Vagina (tissue), 2 donors: ENCODE measurements at places on chromosomes 6 and 20.

GRCh38 chr20:18377896-18378481 is 88.8 kb downstream of the DZANK1 start:
- DNase-seq: no peak

GRCh38 chr6:169530752-169531123 is 171.1 kb downstream of the WDR27 start:
- no peak for DNase-seq

GRCh38 chr6:99471638-99472037 is 43.6 kb downstream of the USP45 start:
- no peak for DNase-seq

GRCh38 chr6:126784161-126784790 is 334.2 kb upstream of the RSPO3 start:
- no peak for DNase-seq

GRCh38 chr6:89966228-89966544 is 71.9 kb downstream of the GJA10 start:
- no peak for DNase-seq

- DNase-seq: no peak
Measured at GRCh38 chr20:653590-654416, 803 bp upstream of the SRXN1 start.

GRCh38 chr6:138546733-138547185 is 47.5 kb upstream of the NHSL1 start:
- DNase-seq: no peak

- DNase-seq: no peak
Measured at GRCh38 chr20:49268600-49269365, 9.1 kb downstream of the ZNFX1 start.

DNA sequence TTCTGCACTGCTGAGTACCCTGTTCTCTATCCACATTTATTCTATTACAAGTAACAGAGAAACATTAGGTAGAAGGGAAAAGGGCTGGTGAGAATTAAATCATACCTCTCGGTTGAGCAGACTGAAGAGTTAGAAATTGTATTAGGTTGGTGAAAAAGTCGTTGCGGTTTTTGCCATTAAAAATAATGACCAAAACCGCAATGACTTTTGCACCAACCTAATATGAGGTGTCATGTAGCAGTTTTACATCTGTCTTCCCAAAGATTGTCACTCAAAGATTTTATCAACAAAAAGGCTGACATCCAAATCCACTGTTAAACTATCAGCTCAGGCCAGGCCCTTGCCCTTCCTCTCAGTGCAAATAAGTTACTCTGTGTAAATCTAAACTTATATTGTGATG is 28.3 kb upstream of the GRIK2 start:
- DNase-seq: no peak
